ENCODE measurements at places on chromosomes 1 and 21.

DNA sequence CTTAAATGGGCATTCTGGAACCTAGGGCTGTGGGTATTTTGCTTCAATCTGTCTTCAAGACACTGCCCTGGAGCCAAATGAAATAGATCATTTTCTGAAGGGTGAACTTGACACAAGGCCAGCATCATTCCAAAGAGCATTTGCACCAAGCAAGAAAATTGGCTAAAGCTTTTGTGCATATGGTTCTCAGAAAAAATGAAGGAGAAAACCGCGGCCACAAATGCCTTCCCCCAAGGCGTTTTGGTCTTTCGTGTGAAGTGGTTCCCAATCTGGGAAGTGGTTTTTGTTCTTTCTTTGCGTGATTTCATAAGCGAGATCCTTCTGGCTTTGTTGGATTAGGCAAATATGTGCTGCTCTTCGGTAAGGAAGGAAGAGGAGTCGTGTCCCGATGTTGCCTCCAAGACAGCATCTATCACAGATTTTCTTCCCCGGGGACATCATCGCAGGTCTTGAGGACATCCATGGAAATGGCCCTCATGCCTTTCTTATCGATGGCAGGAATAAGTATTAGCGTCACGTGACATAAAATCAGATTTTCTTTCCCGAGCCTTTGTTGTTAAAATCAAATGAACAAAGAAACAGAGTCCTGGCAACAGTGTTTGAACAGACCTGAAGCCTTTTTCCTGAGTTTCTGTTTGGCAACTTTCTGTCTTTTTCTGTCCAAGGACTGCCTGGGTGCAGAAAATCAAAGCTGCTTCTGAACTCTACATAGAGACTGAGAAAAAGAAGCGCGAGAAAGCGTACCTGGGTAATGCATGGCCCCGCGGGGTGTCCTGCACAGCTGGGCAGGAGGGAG is 31.0 kb downstream of the ATP5PO start:
- DNase-seq = no peak

- no peak for DNase-seq
Observed at GRCh38 chr1:19720973-19721372, 56.3 kb downstream of the HTR6 start.

DNA sequence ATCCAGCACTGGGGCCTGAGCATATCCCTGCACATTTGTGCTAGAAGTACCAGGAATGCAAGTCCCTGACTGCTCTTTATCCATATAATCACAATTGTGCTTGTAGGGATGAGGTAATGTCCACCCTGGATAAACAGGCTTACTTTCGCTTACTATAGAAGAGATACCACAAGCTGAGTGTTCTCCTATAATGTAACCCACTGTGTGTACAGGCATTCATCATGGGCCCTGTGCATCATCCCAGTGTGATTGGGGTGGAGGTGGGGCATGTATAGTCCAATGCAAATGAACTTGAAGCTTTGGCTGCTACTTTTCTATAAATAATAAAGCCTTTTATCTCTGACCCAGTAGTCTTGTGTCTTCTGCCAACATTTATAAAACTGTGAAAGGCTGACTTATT is 69.3 kb downstream of the MAN1A2 start:
- no peak for DNase-seq

DNA sequence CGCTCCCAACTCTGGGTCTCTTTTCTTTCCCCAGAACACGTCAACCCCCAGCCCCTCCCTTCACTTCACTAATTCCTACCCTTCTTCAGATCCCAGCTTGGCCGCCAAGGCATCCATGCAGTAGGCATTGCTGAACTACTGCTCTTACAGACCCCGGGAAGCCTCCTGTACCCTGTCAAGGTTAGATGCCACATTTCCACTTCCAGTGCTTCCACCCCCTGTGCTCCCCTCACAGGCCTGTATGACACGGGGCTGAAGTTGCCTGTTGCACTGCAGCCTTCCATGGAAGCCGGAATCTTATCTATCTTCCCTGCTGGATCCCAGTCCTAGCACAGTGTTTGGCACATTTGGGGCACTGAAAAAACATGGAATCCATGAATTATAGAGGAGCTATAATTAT is 99.0 kb upstream of the SOD1 start:
- DNase-seq = peak; percentile 52

GRCh38 chr1:47444562-47445465 is 7.0 kb downstream of the FOXD2 start:
- peak; percentile 75 for DNase-seq

GRCh38 chr1:164440232-164440631 is 118.8 kb upstream of the PBX1 start:
- DNase-seq = no peak

GRCh38 chr1:101128211-101128727 is 102.7 kb upstream of the DPH5 start:
- peak; percentile 66 for DNase-seq

DNA sequence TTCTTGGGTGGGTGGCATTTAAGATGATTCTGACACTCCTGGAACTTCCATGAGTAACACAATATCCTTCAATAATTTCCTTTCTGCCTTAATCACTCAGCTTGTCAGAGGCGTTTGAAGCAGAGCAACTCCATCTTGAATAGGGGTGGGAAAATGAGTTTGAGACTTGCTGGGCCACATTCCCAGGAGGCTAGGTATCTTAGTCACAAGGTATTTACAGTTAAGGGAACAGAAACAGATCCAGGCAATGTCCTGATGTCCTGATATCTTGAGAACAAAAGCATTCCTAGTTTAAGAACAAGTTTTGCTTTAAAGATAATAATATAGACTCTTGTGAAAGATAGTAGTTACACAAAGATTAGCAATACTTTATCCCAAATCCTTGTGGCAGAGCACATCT is 76.6 kb upstream of the KIAA0040 start:
- DNase-seq = no peak

DNA sequence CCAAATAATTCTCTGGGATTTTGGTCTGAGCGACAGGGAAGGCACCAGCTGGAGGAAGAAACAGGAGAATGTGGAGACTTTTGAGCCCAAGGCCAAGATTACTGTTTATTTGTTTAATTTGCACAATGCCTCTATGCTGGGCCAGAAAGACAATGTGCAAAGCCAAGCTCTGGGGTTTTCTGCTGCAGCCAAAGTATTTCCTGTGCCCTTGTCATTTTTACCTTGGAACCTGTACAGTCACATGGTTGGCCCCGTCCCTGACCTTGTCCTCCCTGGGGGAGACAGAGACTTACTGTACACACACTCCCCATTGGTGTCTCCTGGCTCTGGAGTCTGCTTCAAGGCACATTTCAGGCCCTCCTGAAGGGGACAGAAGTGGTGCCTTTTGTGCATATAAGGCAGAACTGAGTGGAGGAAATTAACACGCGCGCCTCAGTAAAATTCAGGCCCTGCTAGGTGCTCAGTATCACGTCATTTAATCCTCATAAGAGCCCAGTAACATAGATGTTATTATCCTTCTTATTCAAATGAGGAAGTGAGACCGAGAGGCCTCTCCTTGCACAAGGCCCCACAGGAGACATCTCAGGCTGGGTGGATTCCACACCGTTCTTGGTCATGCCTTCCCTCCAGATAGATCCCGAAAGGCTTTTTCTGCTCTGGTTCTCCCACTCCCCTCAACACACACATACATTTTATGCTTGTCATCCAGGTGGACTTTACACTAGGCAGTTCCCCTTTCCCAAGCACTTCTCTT is 21.1 kb downstream of the C1orf115 start:
- no peak for DNase-seq

GRCh38 chr1:221760911-221761310 is 19.0 kb upstream of the DUSP10 start:
- DNase-seq = no peak

DNA sequence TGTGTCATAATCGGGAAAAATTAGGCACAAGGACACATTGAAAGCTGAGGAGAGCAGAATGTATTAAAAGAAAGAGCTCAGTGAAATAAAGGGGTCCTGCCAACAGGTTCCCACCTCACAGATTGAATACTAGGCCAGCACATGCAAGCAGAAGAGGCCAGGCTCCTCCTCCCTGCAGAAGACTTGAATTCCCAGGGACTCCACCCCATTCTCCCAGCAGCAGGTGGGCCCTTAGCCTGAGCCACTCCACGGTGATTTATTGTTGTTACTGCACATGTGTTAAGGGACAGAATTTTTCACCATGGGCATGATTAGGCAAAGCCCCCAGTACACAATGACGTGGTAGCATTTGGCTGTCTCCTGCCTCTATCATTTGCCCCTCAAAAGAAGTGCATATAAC is 1844.7 kb downstream of the NCAM2 start:
- DNase-seq = no peak

- DNase-seq = peak; percentile 67
Observed at GRCh38 chr1:12230549-12231275, 882 bp downstream of the VPS13D start.

- DNase-seq = no peak
Observed at GRCh38 chr1:82634266-82634665, 833.5 kb downstream of the ADGRL2 start.

DNA sequence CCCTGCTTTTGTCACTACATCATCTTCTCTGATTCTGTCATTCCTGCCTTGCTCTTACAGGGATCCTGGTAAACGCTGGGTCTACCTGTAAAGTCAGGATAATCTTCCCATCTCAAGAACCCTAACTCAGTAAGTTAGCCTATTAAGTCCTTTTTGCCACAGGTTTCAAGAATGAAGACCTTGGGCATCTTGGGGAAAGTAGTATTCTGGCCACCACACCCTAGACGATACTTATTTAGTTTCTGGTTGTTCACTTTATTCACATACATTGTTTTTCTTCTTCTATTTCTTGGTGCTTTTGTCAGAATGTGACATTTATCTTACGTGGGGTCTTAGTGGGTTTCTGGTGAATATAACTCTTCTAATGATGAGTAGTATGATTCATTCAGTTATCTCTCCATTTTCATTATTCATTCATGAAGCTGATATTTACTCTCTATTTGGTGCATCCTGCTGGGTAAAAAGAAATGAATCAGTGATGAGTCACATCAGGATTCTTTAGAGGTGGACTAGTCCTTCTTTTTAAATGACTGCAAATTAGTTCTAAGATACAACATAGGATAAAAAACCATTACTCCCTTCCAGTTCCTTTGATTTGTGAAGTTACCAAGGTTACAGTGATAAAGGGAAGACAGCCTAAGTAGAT is 514.4 kb upstream of the B3GALT2 start:
- no peak for DNase-seq

GRCh38 chr21:14881863-14882499 is 182.8 kb downstream of the NRIP1 start:
- no peak for DNase-seq

DNA sequence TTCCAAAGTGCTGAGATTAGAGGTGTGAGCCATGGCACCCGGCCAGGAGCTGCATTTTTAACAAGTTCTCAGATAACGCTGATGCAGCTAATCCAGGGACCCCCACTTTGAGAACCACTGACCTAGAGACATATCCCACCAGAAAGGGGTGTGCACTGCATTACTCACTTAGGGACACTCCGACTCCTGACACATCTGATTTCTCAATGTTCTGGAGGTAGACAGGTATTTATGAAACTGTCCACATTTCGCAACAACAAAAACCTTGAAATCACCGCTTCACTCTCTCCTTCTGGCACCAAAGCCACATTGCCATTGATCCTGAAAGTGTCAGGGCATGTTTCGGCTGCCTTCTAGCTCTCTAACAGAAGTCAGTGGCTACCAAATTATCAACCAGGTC is 23.2 kb upstream of the CAMTA1 start:
- no peak for DNase-seq

- DNase-seq = no peak
Observed at GRCh38 chr1:40241362-40241761, 6.4 kb upstream of the TMCO2 start.

- DNase-seq = no peak
Observed at GRCh38 chr1:32111040-32111623, 3.3 kb downstream of the KPNA6 start.

- no peak for DNase-seq
Observed at GRCh38 chr21:15992171-15992570, 262.4 kb downstream of the USP25 start.

DNA sequence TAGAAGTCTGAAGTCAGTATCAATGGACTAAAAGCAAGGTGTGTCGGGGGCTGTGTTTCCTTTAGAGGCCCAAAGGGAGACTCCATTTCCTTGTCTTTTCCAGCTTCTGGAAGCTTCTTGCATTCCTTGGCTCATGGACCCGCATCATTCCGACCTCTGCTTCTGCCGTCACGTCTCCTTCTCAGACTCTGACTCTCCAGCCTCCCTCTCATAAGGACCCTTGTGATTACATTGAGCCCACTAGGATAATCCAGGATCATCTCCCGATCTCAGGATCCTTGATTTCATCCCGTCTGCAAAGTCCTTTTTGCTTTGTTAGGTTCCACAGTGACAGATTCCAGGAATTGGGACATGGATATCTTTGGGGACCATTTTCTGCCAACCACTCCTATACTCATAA is 265.8 kb upstream of the CSF3R start:
- no peak for DNase-seq

DNA sequence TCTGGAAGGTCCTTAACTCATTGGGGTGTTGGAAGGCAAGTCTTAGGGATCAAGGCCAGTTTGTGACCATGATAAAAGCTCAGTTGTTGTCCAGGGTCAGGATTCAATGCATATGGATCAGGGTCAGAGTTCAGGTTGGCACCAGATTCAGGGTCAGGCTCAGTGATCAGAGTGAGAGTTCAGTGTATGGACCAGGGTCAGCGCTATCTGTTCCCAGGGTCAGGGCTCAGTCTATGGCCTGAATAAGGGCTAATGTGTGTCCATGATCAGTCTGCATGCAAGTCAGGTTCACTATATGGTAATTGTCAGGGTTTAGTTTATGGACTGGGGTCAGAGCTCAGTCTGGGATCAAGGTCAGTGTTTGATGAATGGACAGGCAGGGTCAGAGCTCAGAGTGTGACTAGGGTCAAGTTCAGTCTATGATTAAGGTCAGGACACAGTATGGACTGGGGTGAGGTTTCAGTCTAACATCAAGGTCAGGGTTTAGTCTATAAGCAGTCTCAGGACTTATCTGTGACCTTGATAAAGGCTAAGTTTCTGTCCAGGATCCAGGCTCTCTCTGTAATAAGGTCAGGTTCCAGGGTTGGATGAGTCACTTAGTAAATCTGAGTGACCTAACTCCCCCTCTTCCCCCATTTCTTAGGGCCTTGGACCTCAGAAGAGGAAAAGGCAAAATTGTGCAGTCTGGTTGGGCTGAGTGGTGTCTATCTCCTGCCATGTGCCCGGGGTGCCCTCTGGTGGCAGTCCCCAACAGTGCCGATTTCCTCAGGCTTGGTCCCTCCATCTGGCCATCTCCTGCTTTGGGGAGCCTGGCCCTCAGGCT is 23.8 kb downstream of the KNCN start:
- peak; percentile 89 for DNase-seq

GRCh38 chr1:208131621-208132286 is 112.4 kb downstream of the PLXNA2 start:
- no peak for DNase-seq

GRCh38 chr1:17731460-17731859 is 23.7 kb upstream of the ACTL8 start:
- no peak for DNase-seq

Measured in activated effector memory CD4-positive, alpha-beta T cell treated with anti-CD3 and anti-CD28 coated beads, Interleukin-2, amount 50 U/mL, for 16 hours (primary cell).